ENCODE measurements at places on chromosomes 16 and 17. TPM values are rescaled to one million over a fixed set of nuclear protein-coding genes. Genes with fewer than 3 reads are reported as not detected.

The PLCG2 gene
- polyA plus RNA-seq, result 19.5 TPM

The C16orf54 gene
- polyA plus RNA-seq, result 36.5 TPM

DNA sequence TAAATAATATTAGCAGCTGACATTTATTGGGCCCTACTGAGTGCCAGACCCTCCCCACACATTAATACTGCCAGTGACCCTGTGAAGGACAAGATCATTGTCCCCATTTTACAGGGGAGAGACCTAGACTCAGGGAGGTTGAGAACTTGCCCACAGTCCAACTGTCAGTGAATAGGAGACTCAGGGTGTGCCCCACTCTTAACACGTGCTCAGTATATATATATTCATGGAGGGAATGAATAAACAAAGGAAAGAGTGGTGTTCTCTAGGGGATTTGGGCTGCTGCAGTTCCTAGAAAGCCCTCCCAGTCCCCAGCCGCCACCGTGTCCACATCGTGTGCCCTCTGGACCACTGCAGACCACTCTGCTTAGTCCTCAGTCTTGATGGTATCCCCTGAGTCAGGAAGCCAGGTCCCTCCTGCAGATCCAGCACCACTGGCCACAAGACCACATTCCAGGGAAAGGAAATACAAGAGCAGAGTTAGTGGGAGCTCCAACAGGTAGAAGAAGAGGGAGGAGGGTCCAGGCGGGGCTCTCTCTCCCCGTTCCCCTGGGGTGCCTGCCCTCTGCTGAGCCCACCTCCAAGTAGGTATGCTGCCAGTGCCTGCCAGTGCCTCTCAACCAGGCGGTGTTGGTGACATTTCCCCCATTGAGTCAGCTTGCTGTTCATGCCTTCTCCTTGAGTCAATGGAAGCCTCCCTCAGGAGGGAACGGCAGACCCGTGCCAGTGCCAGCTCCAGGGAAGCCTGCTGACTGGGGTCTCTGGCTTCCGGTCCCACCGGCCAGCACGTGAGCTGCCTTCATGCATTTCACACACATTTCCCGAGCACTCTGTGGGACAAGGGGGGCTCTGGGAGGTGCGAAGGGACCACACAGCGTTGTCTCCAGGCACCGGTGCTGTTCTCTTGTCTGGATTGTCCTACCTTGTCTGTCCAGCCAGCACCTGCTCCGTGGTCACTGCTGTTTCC, 75.6 kb downstream of the GNAO1 start:
- no peaks in the 10 kb centered on the region for H3K27me3 ChIP-seq
- H3K4me1 ChIP-seq, result peaks cover 7% of the 10 kb centered on the region
- H3K27ac ChIP-seq, result no peak overlapping the region
- no peak for DNase-seq
- no peaks in the 10 kb centered on the region for H3K36me3 ChIP-seq

GRCh38 chr17:72380737-72381136, 259.9 kb downstream of the SOX9 start:
- H3K27ac ChIP-seq, result no peak overlapping the region
- no peaks in the 10 kb centered on the region for H3K27me3 ChIP-seq
- H3K4me1 ChIP-seq, result no peaks in the 10 kb centered on the region
- DNase-seq, result no peak

The SYNGR3 gene
- polyA plus RNA-seq, result 0.27 TPM

The ENKD1 gene
- 0.92 TPM for polyA plus RNA-seq

DNA sequence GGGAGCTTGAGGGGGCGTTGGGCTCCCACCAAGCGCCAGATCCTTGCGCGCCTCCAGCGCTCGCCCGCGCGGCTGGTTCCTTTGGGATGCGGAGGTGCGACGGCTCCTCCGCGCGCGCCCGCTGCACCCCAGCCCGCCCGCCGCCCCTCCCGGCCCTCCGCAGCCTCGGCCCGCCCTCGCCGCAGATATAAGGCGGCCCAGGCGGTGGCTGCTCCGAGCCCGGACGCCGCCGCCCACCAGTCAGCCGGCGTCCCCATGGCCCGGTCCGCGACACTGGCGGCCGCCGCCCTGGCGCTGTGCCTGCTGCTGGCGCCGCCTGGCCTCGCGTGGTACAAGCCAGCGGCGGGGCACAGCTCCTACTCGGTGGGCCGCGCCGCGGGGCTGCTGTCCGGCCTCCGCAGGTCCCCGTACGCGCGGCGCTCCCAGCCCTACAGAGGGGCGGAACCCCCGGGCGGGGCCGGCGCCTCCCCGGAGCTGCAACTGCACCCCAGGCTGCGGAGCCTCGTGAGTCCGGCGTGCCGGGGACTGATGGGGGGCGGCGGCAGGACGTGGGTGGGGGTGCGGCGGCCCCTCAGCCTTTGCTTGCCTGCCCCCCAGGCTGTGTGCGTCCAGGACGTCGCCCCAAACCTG, at the start of gene NPB:
Gene NPB, plus strand, starts transcription at position 216 of the 630 bp plus-strand sequence. Its CDS starts 40 bp downstream, at position 256.
- H3K4me1 ChIP-seq, result no peaks in the 10 kb centered on the region
- H3K4me3 ChIP-seq, result no peak within 1 kb of the TSS
- peaks cover 3% of the 10 kb centered on the region for H3K27me3 ChIP-seq

DNA sequence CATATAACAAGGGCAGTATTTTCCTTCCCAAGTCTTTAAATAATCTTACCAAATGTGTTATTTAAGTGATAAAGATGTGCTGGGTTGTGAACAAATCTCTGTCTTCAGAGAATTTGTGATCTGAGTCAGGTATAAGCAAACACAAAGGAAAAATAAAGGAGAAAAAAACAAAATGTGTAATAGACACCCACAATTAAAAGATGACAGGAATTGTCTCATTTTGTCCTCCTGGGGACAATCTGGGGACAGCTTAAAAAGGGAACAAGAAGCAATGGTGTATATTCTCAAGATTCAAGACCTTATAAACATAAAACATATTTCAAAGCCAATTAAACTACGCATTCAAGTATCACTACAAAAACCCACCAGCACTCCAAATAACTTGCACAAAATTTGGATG, 107.2 kb downstream of the TRIM37 start:
- H3K36me3 ChIP-seq, result no peaks in the 10 kb centered on the region
- H3K4me3 ChIP-seq, result no peak overlapping the region
- peak overlapping the region; percentile 89 for H3K27ac ChIP-seq
- no peaks in the 10 kb centered on the region for H3K27me3 ChIP-seq

- H3K4me1 ChIP-seq, result no peaks in the 10 kb centered on the region
- DNase-seq, result no peak
- no peak overlapping the region for H3K4me3 ChIP-seq
These were observed 77.1 kb downstream of the PRKCA start for GRCh38 chr17:66379544-66379943.

The ZBTB4 gene
- polyA plus RNA-seq, result 8.1 TPM

- H3K27ac ChIP-seq, result no peak overlapping the region
- no peaks in the 10 kb centered on the region for H3K27me3 ChIP-seq
- no peak for DNase-seq
- no peak overlapping the region for H3K4me3 ChIP-seq
- peaks cover 57% of the 10 kb centered on the region for H3K4me1 ChIP-seq
- no peaks in the 10 kb centered on the region for H3K36me3 ChIP-seq
These were observed 14.0 kb downstream of the LDHD start for GRCh38 chr16:75102595-75102994.

The SMIM5 gene
- 0.15 TPM for polyA plus RNA-seq

The DNASE1 gene
- polyA plus RNA-seq, result 1.5 TPM

- H3K27me3 ChIP-seq, result no peaks in the 10 kb centered on the region
- no peak overlapping the region for H3K27ac ChIP-seq
- H3K4me1 ChIP-seq, result peaks cover 39% of the 10 kb centered on the region
- DNase-seq, result no peak
- no peaks in the 10 kb centered on the region for H3K36me3 ChIP-seq
- H3K4me3 ChIP-seq, result no peak overlapping the region
These were observed 52.7 kb downstream of the BEAN1 start for GRCh38 chr16:66479661-66480264.

DNA sequence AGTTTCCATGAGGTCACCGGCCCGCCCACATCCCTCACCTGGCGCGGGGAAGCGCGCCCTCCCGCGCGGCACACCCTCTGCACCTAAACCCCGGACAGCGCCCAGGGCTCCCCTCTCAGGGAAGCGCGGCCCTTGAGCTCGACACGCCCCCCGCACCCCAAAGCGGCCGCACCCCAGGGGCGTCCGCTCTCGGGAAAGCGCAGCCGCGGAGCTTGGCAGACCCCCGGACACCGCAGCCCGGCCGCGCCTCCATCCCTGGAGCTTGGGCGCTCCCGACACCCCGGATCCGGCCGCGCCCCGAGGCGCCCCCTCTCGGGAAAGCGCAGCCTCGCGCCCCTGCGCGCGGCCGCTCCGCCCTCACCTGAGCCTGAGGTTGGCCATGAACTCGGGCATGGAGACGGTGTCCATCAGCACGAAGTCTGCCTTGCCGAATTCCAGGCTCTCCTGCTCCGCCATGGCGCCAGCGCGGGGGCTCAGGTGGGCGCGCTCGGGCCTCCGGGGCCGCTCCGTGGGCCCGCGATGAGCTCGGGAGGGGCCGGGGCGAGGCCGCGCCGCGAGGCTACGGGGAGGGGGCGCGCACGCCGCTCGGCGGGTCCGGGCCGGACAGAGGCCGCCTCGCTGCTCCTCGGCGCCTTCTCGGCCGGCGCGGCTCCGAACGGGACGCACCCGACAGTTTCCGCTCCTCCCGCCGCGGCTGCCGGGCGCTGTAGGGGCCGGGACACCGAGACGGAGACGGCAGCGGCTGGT, at the start of gene MYO1D:
Gene MYO1D, minus strand, starts transcription at position 708 of the 747 bp plus-strand sequence. Its CDS starts 252 bp downstream, at position 456.
- no peak for DNase-seq
- H3K4me1 ChIP-seq, result peaks cover 31% of the 10 kb centered on the region
- H3K36me3 ChIP-seq, result no peaks in the 10 kb centered on the region

DNA sequence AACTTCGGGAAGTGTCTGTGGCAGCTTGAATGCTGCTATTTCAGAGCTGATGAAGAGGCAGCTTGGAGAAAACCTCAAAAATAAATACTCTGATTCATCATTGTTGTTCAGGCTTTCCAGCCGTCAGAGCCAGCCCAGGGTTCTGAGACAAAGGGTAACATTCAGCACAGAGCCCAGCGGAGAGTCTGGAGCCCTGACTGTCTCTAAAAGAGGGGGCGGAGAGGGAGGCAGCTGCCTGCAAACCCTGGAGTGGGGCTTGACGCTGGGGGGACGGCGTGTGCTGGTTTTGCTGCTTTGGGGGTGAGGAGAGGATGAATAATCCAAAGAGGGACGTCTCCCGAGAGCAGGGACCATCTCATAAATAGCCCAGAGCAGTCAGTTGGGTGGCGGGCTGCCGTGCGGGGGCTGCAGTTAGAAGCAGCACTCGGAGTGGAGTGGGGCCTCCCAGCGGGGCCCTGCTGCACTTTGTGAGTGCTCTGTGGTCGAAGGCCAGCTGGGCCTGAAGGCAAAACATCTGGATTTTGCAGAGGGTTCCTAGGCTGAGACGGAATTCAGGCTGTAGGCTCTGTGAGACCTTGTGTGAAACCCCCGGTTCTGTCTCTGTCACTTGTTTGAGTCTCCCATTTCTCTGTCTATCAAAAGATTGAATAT, 237.8 kb downstream of the PRKCA start:
- H3K4me1 ChIP-seq, result no peaks in the 10 kb centered on the region
- H3K27ac ChIP-seq, result no peak overlapping the region
- DNase-seq, result no peak
- no peaks in the 10 kb centered on the region for H3K27me3 ChIP-seq

- no peaks in the 10 kb centered on the region for H3K27me3 ChIP-seq
- H3K27ac ChIP-seq, result no peak overlapping the region
- no peak overlapping the region for H3K4me3 ChIP-seq
- DNase-seq, result no peak
- H3K36me3 ChIP-seq, result no peaks in the 10 kb centered on the region
These were observed 14.9 kb downstream of the IGFBP4 start for GRCh38 chr17:40457964-40458791.

DNA sequence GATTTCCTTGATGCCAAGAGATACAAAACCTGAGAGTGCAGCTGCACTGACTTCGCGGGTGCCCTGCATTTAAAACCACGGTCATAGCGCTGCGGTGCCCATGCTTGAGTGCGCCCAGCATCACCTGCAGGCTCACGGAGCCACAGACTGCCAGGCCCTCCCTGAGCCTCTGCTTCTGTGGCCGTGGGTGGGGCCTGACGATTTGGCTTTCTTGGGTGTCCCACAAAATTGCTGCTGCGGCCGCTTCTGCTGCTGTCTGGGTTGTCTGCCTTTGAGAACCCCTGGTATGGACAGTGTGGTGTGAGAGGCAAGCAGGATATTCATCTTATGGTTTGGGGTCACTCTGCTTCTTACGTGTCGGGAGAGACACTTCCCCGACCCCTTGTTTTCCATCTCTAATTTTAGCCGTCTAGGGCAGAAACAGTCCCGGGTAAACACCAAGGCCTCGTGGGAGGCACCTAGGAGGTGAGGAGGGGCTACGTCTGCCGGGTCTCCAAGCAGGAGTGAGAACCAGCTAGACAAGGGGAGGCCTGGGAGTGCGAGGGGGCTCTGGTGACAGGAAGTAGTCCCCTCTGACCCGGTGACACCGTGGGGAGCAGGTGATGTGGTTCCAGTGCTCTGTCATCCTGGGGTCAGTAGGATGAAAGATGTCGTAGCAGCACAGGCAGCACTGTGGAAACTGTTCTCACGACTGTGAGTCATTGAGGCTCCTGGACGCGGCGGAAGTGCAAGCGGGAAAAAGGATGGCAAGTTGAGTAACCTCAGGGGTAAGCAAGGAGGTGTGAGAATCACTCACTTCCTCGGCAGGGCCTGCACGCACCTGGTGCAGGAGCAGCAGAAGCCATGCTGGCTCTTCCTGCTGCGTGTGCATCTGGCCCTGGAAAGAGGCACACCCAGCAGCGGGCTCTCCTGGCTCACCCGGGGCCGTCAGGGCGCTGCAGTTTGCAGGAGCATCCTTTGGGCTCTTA, 176.3 kb downstream of the RPTOR start:
- DNase-seq, result no peak
- H3K4me1 ChIP-seq, result no peaks in the 10 kb centered on the region

The NPB gene
- 0.16 TPM for polyA plus RNA-seq

- no peak overlapping the region for H3K27ac ChIP-seq
- DNase-seq, result no peak
- peaks cover 28% of the 10 kb centered on the region for H3K36me3 ChIP-seq
- H3K4me1 ChIP-seq, result peaks cover 52% of the 10 kb centered on the region
- no peaks in the 10 kb centered on the region for H3K27me3 ChIP-seq
These were observed 7.8 kb downstream of the PSMD12 start for GRCh38 chr17:67358612-67359011.

The MMP28 gene
- not detected for polyA plus RNA-seq

DNA sequence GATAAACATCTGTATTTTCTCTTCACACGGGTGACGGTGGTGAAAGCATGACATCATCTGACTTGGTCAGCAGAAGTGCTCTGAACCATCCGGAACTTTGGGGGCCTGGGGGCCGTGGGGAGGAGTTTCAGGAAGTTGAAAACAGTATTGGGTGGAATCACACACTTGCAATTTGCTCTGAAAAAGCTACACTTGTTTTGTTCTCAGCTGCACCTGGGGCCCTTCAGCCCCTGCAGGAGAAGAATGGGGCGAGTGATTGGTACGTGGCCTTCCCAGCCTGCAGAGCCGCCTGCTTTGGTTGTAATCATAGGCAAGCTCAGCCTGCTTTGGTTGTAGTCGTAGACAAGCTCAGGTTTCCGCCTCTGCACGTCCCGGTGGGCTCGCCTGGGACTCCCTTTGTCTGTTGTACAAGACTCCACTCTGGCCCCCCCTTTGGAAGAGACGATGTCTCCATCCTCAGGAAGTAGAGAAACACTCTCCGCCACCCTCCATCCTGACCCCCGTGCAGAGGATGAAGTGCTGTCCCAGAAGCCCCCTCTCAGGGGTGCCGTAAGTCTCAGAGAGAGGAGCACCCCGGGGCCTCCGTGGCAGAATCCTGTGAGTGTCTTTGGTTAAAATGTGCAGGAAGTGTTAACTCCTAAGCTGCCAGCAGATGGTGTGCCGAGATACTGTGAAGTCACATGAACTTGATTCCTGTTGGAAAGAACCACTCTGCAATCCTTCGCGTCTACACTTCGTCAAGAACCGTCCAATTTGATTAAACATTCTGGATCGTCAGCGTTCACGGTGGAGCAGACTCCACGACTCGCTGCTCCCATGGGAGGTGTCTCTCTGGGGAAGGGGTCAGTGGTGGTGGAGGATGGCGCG, 5.4 kb downstream of the BANP start:
- H3K27ac ChIP-seq, result peak overlapping the region; percentile 97
- H3K4me3 ChIP-seq, result peak overlapping the region; percentile 47
- peaks cover 86% of the 10 kb centered on the region for H3K4me1 ChIP-seq
- H3K27me3 ChIP-seq, result no peaks in the 10 kb centered on the region
- H3K36me3 ChIP-seq, result no peaks in the 10 kb centered on the region
- DNase-seq, result peak; percentile 88

Data from CD14-positive monocyte (primary cell).